ENCODE measurements at places on chromosomes 7 and 10.

GRCh38 chr7:111173990-111174389, 83.1 kb downstream of the LRRN3 start:
- no peak for DNase-seq

DNA sequence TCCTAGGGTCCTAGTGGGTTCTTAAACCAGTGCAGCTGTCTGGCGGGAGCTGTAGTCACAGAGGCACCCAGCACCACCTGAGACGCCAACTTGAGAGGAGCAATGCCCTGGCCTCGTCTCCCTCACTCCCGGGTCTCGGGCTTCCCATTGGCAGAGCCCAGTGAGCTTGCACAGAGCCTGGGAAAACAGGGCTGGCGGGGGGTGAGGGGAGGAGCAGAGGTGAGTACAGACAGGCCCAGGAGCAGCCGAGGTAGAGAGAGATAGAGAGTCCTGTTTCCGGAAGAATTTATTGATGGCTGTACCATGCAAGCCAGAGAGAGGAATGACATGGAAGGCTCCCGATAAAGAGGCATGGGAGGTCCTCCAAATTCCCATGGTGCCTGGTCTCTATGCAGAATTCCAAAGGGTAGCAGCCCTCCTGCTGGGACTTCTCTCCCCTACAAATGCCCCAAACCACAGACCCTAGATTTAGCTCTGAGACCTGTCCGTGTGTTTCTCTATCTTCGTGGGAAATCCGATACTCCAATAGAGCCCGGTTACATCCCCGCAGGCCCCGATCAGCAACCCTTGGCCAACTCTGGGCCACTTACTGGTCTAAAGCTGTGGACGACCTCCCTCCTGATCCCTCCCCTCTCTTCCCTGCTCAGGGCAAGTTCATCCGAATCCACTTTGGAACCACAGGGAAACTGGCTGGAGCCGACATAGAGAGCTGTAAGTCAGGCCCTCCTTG, 20.3 kb upstream of the MYH16 start:
- DNase-seq: no peak

- DNase-seq: no peak
Observed at GRCh38 chr7:30556840-30557239, 37.8 kb upstream of the GARS1 start.

GRCh38 chr7:92834507-92835260, 1.7 kb downstream of the CDK6 start:
- no peak for DNase-seq

GRCh38 chr7:30841025-30841735, 70.0 kb downstream of the MINDY4 start:
- DNase-seq: no peak

GRCh38 chr7:123998921-123999320, 33.9 kb downstream of the TMEM229A start:
- no peak for DNase-seq

DNA sequence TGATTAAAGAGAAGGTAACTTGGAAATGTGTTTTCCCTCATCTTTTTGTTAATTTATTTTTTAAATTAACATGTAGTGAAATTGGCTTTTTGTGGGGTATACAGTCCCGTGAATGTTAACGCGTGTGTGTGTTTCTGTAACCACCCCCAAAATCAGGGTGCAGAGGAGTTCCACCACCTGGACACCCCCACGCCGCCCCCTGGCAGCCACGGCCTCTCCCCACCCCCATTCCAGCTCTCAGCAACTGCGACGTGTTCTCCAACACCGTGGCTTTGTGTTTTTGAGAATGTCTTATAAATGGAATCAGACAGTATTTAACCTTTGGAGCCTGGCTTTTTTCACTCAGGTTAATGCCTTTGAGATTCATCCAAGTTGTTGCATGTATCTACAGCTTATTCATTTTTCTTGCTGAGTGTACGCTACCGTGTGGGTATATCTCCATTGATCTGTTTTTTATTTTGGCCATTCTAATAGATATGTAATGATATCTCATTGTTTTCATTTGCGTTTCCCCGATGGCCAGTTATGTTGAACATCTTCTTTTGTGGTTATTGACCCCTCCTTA, 218.8 kb downstream of the EBF3 start:
- no peak for DNase-seq

DNA sequence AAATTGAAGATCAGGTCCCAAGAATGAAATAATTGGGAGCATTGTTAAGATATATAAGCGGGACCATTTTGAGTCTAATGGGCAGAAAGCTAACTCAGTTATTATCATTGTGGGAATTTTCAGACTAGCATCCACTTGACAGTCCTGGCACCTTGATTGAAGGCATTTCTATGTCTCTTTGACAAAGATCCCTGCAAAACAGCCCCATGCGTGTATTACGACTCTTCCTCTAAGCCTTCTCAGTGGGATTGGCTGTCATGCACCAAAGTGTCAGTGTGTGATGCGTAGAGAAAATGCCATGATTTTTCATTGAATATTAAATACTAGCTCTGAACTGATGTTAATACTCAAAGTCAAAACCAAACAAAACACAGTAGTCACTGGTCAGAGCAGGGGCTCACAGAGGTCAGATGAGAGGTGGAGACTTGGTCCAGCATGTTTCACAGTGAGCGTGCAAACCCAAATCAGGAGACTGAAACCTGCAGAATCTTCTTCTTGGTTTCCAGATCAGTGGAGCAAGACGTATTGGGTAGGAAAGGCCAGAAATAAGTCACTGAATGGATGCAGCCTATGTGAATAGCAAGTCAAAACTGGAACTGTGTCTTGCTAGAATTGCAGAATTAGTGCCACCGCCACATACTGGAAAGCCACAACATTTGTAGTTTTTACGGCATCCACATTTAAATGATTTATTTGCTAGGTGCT, 303.6 kb upstream of the AKR1E2 start:
- no peak for DNase-seq

GRCh38 chr10:129624526-129624925, 157.5 kb downstream of the MGMT start:
- no peak for DNase-seq

DNA sequence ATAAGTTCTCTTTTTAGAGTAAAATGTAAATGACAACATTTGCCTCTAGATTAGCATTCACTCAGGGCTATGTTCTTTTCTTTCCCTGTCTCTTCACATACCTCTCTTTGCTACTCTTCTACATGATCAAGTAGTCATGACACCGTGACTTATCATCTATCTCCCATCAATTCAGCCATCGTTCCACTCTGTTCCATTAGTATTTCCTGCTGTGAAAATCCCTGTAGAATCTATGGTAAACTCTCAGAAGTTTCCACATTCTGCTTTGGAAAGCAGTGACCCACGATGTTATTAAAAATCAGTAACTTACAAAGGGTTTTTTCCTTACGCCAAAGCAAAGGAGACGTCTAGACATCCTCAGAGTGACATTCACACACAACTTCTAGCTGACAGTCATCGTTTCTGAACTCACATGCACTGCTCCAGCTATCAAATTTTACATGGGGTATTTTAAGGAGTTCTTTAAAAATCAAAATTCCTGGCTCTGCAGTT, 135.6 kb downstream of the SEMA3C start:
- no peak for DNase-seq

DNA sequence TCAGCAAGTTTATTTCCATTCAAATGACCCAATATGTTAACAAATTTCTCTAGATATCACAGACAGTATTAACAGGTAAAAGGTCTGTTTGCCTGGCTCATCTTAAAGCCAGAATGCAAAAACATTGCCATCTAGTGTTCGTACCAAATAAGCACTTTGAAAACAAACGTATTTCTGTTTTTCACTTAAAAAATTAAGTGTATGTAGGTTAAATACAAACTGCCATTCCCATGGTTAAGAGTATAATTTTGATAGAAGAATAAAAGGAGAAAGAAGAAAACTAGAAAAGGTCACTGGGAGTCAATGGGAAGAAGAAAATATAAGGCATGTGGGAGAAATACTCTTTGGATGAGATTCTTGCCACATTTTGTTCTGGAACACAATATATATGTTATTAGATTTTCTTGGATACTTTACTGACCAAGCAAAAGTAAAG, 51.0 kb downstream of the ORC5 start:
- no peak for DNase-seq

DNA sequence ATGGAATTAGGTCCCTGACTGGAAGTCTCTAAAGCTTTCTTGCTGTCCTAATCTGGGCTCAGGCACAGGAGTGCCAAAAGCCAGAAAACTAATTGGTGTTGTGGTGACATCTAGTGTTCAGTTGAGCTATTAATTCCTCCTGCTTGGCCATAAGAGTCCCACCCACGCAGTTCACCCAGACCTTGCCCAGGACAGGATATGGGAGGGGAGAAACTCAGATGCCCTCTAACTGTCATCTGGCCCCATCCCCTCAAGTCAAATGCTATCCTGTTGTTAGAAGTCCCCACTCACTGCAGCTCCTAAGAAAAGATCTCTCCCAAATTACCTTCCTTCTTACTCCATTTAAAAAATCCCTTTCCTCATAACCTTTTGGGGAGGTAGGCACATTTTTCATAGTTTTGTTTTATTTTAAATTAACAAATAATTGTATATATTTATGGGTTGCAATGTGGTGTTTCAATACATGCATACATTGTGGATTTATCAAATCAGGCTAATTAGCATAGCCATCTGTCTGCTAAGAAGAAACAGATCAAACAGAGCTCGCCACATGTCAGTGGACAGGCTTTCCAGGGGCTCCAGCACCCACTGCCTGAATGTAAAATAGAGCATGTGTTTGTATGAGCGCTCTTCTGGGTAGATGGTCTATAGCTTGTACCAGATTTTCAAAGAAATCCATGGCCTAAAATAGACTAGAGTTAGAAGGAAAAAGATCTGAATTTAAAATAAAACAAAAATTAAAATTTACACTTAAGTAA, 84.0 kb downstream of the GSAP start:
- DNase-seq: no peak

GRCh38 chr7:65978891-65979582, 3.0 kb downstream of the GUSB start:
- no peak for DNase-seq

GRCh38 chr7:100400656-100401055, 27.4 kb downstream of the PILRA start:
- DNase-seq: no peak

- DNase-seq: no peak
Observed at GRCh38 chr7:140683657-140684056, 10.9 kb downstream of the ADCK2 start.

GRCh38 chr10:107650939-107651338, 486.4 kb upstream of the SORCS1 start:
- DNase-seq: no peak

DNA sequence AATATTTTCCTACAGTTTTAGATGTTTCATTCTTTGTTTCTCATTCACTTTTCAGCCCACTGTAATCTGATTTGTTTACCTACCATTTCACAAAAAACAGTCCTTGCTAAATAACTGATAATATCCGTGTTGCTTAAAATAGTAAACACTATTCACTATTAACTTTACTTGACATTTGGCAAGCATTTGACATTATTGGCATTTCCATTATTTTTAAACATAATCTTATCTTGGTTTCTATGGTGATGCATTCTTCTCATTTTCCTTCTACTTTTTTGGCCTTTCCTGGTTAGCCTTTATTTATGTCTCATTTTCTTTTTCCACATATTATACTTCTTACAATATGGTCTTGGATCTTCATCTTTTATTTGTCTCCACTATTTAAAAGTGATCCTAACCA, 715.3 kb downstream of the DNAJB9 start:
- no peak for DNase-seq

- no peak for DNase-seq
Observed at GRCh38 chr7:80941208-80941758, 22.4 kb upstream of the SEMA3C start.

DNA sequence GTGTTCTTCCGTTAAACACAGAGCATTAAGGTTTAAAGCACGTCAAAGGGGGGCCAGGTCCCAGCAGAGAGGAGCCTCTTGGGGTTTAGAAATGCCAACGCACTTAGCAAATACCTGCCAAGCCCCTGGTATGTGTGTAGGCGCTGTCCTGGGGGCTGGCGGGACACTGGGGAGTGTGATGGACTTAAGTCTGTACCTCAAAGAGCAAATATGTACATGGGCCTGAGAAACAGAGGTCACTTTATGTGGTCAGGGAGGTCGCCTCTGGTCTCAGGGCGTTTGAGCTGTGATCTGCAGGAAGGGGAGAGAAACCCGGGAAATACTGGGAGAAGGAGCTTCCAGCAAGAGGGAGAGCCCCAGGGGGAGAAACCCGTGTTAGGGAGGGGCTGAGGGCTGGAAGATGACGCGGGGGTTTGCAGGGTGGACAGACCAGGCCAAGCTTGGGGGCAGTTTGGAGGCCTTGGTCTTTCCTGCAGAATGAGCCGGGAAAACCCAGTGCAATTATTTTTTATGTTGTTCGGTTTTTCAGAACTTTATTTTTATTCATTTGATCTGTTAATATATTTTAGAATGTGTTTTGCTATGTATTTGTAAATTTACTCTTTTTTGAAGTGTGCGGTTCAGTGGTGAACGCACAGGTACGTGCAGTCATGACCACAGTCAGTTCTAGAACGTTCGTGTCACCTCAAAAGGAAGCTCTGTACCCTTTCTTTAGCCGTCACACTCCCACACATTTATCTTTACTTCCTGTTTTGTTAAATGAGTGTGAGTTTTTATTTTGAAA, 441.4 kb upstream of the FOXK1 start:
- DNase-seq: no peak

GRCh38 chr10:75166623-75166972, 44.0 kb upstream of the VDAC2 start:
- DNase-seq: no peak

Measured in stimulated activated CD4-positive, alpha-beta T cell treated with anti-CD3 and anti-CD28 coated beads, Interleukin-1b, Interleukin-23, amount 100 ng/mL, for 1 hour (primary cell).